ENCODE measurements at places on chromosomes 7 and 10. TPM values are rescaled to one million over a fixed set of nuclear protein-coding genes. Genes with fewer than 3 reads are reported as not detected.

OPALIN gene
- total RNA-seq: under 0.01 TPM

DNA sequence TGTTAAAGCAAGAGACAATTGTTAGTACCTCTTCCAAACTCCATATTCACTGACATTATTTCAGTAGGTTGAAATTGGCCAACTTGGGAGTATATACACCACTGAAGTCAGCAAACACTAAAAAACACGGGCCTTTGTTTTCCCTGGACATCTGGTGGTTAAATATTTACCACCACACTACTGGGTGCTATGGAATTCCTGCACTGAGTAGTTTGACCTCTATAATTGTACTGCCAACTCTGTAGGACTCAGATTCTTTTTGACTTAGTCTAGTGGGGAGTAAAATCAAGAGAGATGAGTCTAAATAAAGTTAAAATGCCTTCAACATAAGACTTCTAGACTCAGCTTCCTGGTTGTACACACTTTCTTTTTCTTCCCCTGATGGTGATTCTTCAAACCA, 41.3 kb upstream of the TES start:
- no peak for DNase-seq

DNA sequence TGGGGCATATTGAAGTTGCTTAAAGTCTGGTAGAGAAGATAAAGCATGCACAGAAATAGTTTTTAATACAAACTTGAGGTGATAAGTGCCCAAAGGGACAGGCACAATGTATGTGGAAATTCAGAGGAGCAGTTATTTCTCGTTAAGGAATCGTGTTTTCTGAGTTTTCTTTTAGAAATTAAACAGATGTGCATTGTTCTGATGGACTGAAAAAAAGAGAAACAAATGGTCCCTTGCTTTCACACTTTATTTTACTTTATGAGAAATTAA, 45.6 kb downstream of the CNNM2 start:
- no peak for DNase-seq

GRCh38 chr7:130943336-130943901, 209.4 kb upstream of the KLF14 start:
- no peak for DNase-seq

GRCh38 chr7:141663081-141663849, 38.7 kb downstream of the DENND11 start:
- DNase-seq: peak; percentile 28

KLF14 gene
- not detected for total RNA-seq

- DNase-seq: no peak
Measured at GRCh38 chr7:46007194-46007593, 86.1 kb upstream of the IGFBP3 start.

DNA sequence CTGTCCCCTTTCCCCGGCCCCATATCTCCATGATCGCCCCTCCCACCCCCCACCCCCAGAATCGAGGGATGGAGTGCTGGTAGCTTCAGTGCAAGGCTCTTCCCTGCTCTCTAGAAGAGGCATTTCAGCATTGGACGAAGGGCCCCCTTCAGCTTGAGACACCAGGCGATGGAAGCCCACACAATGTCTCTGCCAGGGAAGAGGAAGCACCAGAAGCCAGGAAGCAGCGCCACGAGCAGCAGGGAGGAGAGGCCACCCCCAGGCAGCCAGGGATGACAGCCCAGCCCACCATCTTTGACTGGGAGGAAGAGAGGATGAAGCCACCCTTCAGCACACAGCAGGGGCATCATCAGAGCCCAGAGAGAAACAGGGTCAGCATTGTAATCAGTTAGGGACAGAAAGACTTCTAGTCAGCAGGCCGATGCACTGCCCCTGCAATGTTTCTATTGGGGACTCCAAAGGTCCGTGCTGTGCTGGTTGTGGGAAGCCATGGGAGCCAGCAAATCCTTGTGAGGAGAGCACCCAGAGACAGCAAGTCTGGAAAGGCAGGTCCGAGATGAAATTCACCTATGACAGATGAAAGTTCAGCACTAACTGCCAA, 15.7 kb downstream of the TMEM72 start:
- DNase-seq: no peak

- no peak for DNase-seq
Measured at GRCh38 chr7:41869596-41869995, 166.7 kb upstream of the INHBA start.

DNA sequence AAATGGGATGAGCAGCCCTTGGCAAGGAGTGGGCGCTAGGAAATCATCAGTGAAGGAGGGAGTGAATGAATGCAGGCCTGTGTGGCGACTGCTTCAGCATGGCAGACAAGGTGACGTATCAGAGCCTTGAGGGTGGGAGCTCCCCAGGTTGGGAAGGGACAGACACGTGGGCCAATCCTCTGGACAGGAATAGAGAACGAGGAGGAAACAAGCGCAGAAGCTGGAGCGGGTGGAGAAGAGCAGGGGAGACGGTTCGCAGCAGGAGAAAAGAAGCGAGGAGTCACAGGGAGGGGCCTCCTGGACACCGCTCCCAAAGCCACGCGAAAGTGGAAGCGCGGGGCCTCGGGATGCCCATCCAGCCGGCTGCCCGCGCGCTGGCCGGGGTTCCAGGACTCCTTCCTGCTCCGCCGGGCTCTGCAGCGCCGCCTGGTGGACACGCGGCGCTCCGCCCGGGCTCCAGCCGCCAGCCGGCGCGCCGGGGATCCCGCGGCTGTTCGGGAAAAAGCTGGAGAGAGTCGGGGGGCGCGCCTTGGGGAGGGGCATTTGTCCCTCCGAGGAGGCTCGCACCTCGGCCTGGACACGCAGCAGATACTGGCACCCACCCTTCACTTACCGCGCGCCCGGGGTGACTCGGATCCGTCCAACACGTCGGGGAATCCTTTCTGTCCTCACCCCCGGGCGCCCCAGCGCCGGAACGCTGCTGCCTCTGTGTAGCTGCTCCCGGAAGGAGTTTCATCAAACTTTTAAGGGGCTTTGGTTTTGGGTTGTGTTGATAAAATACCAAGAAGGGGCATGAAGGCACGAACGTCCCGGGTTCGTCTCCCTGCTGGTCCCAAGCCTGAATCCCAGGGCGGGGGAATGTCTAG, 6.3 kb downstream of the ZNF503 start:
- DNase-seq: no peak

- DNase-seq: peak; percentile 84
Measured at GRCh38 chr10:74058658-74059057, 60.7 kb downstream of the VCL start.

LAMTOR4 gene
- total RNA-seq: 162 TPM

DNA sequence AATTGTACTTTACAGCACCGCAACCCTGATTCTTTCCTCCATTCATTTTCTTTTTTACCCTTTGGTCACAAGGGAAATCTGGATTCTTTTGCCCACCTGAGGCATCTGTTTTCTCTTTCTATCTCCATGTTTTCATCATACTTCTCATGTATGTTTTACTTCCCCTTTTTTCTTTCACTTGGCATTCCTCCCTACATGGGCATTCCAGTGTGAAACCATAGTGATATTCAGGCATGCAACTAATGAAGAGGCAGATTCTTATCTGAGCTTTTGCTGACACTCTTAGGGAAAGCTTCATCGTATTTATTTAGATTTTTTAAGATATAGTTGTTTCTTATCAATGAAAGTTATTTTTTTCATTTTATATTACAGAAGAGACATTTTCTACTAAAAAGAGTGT, 405.2 kb upstream of the TEX47 start:
- no peak for DNase-seq

MYOF gene
- total RNA-seq: 0.27 TPM

GRCh38 chr10:100621360-100622205, 85.8 kb downstream of the HIF1AN start:
- peak; percentile 19 for DNase-seq

HELLS gene
- 29.6 TPM for total RNA-seq

SPAM1 gene
- not detected for total RNA-seq

GRCh38 chr10:88097536-88097935, 234.1 kb downstream of the PTEN start:
- DNase-seq: no peak

DNA sequence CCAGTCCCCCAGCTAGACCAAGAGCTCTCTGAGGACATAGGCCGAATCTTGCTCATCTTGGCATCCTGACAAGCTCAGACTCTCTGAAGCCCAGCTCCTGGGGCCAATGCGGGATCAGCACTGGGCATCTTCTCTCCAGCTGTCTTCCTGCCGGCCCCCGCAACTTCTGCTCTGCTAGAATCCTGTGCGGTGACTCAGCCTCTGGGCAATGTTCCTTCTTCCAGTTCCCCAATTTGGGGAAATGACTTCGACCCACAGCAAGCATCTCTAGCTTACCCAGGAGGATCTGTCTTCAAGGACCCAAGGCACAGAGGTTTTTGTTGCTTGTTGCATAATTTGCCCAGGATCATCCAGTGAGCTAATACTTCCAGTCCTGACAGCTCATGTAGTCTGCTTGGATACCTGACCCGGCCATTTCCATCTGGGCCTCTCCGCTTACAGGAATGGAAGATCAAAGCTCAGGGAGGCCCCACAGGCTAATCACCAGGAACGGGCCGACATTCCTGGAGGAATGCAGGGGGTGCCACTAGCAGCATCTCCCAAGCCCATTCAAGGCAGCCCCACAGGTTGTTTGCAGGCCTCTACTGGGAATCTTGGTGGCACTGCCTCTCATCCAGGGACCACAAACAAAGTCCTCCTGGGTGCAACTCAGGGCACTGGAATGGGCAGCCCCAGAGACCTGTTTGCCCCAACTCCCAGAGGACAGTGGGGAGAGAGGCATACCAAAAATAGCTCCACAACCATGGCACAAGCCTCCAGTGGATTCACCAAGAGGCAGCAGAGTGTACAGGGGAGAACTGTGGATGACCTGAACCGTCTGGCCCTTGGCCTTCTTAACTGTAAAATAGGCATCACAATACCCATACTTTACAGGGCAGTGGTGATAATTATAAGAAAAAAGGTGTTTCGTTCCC, 151.9 kb downstream of the NEURL1 start:
- DNase-seq: no peak

- DNase-seq: no peak
Measured at GRCh38 chr10:109633846-109634245, 289.5 kb downstream of the XPNPEP1 start.

DNA sequence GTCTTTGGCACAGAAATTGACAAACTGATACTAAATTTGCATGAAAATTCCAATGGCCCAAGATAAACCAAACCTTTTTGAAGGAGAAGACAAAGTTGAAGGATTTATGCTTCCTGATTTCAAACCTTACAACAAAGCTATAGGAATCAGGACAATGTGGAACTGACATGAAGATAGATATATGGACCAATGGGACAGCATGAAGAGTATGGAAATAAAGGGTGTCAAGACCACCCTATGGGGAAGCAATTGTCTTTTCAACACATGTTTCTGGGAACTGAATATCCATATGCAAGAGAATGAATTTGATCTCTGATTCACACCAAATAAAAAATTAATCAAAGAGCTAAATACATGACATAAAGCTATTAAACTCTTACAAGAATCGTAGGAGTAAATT, 77.2 kb upstream of the ADARB2 start:
- DNase-seq: no peak

- no peak for DNase-seq
Measured at GRCh38 chr7:561631-562373, 42.2 kb upstream of the PDGFA start.

GRCh38 chr10:8978100-8978499, 923.6 kb downstream of the GATA3 start:
- no peak for DNase-seq

- peak; percentile 32 for DNase-seq
Measured at GRCh38 chr7:73451780-73452398, 18.3 kb downstream of the FZD9 start.

CCDC172 gene
- total RNA-seq: not detected

GRCh38 chr7:992709-993607, 10.0 kb downstream of the CYP2W1 start:
- peak; percentile 82 for DNase-seq

DNA sequence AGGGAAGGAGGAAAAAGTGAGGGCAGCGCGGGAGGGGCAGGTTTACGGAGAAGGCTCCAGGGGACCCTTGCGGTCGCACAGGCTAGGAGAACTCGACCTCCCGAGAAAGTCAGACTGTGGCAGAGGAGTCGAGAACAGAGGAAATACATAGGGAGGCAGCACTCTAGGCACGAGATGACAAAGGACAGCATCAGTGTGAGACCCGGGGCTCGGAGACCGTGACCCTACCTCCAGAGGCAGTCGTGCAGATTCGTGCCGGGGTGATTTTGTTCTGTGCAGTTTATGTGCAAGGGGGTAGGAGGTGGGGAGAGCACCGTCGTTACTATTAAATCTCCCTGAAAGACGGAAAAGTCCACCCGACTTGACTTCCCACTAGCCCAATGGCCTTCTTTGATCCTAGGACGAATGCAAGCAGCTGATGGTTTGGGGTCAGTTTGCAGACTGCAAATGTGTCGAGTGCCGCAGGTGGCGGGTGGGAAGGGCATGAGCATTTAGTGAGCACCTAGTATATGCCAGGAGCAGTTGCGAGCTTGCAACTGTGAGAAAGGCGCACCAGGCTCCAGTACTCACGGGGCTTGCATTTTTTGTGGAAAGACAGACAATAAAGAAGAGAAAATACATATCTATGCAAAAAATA, 674 bp upstream of the OSBPL3 start:
- DNase-seq: no peak

DNA sequence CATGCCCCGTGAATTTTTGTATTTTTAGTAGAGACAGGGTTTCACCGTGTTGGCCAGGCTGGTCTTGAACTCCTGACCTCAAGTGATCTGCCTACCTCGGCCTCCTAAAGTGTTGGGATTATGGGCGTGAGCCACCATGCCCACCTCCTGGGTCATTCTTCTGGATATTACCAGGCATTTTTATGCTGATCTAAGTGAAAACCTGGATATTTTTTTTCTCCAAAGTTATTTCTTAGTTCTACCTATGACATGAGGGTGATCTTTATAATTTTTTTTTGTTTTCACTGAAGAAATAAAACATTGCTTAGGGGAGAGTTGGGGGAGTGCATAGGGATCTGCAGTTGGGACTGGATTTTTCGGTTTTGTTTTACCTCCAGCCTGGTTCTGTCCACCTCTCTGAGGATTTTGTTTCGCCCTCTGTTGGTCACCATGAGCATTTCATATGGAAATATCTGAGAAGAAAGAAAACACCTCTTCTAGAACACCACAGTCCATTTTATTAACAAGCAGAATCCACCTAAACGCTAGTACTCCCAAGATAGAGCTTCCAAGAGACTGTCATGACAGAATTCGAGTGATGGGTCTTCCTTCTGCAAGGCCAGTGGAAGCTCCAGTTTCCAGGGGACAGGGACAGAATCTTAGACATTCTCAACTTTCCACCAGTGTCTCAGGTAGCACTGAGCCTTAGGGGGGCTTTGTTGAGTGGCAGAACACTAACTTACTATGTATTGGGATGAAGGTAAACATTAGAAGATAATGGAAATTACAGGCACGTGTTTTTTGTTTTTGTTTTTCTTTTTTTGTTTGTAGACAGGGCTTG, 33.4 kb upstream of the AFAP1L2 start:
- peak; percentile 49 for DNase-seq

GRCh38 chr10:131576341-131577177, 265.0 kb upstream of the TCERG1L start:
- DNase-seq: no peak

DNA sequence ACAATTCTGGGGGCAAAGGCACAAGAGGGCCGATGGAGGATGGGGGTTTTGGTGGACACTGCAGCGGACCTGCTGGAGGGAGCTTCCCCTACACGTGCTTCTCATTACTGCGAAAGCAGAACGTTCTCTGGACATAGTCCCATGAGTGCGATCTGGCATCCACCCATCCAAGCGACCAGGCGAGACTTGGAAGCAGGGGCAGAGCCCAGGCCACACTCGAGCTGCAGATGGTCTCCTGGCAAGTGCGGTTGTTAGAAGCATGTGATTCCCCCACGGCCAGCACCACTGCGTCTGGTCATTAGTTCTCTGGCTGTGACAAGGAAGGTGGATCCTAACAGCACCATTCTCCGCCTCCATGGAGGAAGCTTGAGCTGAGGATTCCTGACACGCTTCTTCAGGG, 118.4 kb upstream of the TCERG1L start:
- DNase-seq: no peak

All from hematopoietic multipotent progenitor cell (in vitro differentiated cells).